ENCODE measurements at places on chromosomes 4 and X. TPM values are rescaled to one million over a fixed set of nuclear protein-coding genes. Genes with fewer than 3 reads are reported as not detected.

The JADE3 gene
- total RNA-seq, result 0.20 TPM

The FGF13 gene
- not detected for total RNA-seq

The NHS gene
- 0.53 TPM for total RNA-seq

The SUPT20HL2 gene
- total RNA-seq, result not detected

The NAT8L gene
- total RNA-seq, result not detected

The FHDC1 gene
- total RNA-seq, result not detected

The RBM47 gene
- total RNA-seq, result 0.27 TPM

The AR gene
- not detected for total RNA-seq

The SHOX gene
- total RNA-seq, result not detected

The RXFP1 gene
- not detected for total RNA-seq

The GLRA2 gene
- total RNA-seq, result not detected

The NSD2 gene
- 42.4 TPM for total RNA-seq

GRCh38 chr4:131547506-131547981 is 1601.5 kb upstream of the PCDH10 start:
- no peak for DNase-seq
- H3K4me1 ChIP-seq, result no peaks in the 10 kb centered on the region
- H3K4me3 ChIP-seq, result no peak overlapping the region
- H3K27ac ChIP-seq, result no peak overlapping the region
- no peaks in the 10 kb centered on the region for H3K27me3 ChIP-seq
- no peaks in the 10 kb centered on the region for H3K36me3 ChIP-seq

- H3K4me1 ChIP-seq, result peaks cover 27% of the 10 kb centered on the region
- no peak for DNase-seq
- peaks cover 39% of the 10 kb centered on the region for H3K36me3 ChIP-seq
- H3K27ac ChIP-seq, result no peak overlapping the region
Measured at GRCh38 chrX:136747003-136747986, 33.4 kb downstream of the ARHGEF6 start.

- H3K27ac ChIP-seq, result no peak overlapping the region
- H3K4me1 ChIP-seq, result peaks cover 13% of the 10 kb centered on the region
- peaks cover 5% of the 10 kb centered on the region for H3K27me3 ChIP-seq
- DNase-seq, result no peak
- no peaks in the 10 kb centered on the region for H3K36me3 ChIP-seq
Measured at GRCh38 chr4:8032381-8032780, 92.7 kb upstream of the AFAP1 start.

- no peaks in the 10 kb centered on the region for H3K4me1 ChIP-seq
- DNase-seq, result no peak
- no peaks in the 10 kb centered on the region for H3K36me3 ChIP-seq
- H3K27me3 ChIP-seq, result no peaks in the 10 kb centered on the region
Measured at GRCh38 chr4:13047591-13047990, 436.5 kb downstream of the RAB28 start.

DNA sequence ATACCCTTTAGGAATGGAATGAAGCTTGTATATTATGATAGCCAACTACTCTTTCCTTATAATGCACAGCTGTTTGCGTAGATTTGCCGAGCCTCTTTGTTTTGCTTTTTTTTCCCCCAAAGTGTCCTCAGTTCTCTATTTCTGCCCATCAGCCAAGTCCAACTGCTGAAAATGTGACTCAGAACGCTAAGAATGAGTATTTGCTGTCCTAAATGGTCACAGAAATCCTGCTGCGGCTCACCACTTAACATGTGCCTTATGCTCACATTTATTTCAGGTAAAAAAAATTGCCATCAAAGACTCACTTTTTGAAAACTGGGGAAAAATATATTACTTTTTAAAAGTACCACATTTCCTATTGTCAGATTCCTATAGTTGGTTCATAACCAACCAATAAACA is 36.9 kb downstream of the GABRA4 start:
- H3K4me1 ChIP-seq, result no peaks in the 10 kb centered on the region
- no peak overlapping the region for H3K4me3 ChIP-seq
- H3K27ac ChIP-seq, result no peak overlapping the region
- no peaks in the 10 kb centered on the region for H3K36me3 ChIP-seq
- H3K27me3 ChIP-seq, result no peaks in the 10 kb centered on the region

DNA sequence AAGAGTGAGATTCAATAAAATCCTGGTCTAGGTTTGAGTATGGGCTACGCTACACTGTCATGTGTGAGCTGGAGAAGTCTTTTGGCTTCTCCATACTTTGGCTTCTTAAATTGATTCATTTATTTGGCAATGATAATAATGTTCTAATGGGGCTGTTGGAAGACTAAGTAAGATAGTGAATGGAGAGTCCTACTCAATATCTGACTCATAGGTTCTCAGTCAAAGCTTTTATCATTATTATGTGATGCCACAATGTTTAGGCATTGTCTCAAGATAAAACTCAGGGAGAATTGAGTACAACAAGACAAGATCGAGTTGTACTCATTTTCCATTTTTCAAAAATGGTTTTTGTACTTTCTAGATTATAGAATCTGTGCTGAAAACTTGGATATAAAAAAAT is 92.5 kb upstream of the VEGFC start:
- no peak overlapping the region for H3K4me3 ChIP-seq
- no peaks in the 10 kb centered on the region for H3K27me3 ChIP-seq
- H3K27ac ChIP-seq, result no peak overlapping the region
- DNase-seq, result no peak
- no peaks in the 10 kb centered on the region for H3K4me1 ChIP-seq

- H3K27me3 ChIP-seq, result no peaks in the 10 kb centered on the region
- H3K27ac ChIP-seq, result no peak overlapping the region
- no peaks in the 10 kb centered on the region for H3K36me3 ChIP-seq
- no peak overlapping the region for H3K4me3 ChIP-seq
Measured at GRCh38 chr4:149523039-149523438, 292.6 kb downstream of the IQCM start.

- H3K27ac ChIP-seq, result no peak overlapping the region
- no peaks in the 10 kb centered on the region for H3K27me3 ChIP-seq
- DNase-seq, result no peak
- H3K36me3 ChIP-seq, result no peaks in the 10 kb centered on the region
- no peaks in the 10 kb centered on the region for H3K4me1 ChIP-seq
- no peak overlapping the region for H3K4me3 ChIP-seq
Measured at GRCh38 chrX:24117258-24117657, 32.3 kb upstream of the ZFX start.

DNA sequence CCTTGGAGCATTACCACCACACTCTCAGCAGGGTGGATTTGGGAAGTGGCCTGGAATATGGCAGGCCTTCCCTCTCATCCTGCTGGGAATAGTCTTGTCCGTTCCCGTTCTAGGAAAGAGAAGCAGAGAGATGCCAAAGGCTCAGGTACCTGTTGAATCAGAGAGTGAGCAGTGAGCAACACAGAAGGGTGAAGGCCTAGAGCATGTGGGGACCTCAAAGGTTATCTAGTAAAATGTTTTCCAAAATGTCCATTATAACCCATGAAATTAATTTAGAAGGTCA is 30.8 kb downstream of the SLC16A2 start:
- H3K4me3 ChIP-seq, result no peak overlapping the region
- DNase-seq, result no peak
- peaks cover 4% of the 10 kb centered on the region for H3K4me1 ChIP-seq

- no peaks in the 10 kb centered on the region for H3K4me1 ChIP-seq
- no peak for DNase-seq
- no peaks in the 10 kb centered on the region for H3K36me3 ChIP-seq
- no peak overlapping the region for H3K27ac ChIP-seq
Measured at GRCh38 chrX:151543706-151544105, 19.8 kb upstream of the PASD1 start.

- H3K36me3 ChIP-seq, result no peaks in the 10 kb centered on the region
- no peaks in the 10 kb centered on the region for H3K27me3 ChIP-seq
- peaks cover 2% of the 10 kb centered on the region for H3K4me1 ChIP-seq
- no peak overlapping the region for H3K4me3 ChIP-seq
- DNase-seq, result no peak
Measured at GRCh38 chrX:78377186-78377585, 49.8 kb upstream of the CYSLTR1 start.
